ENCODE measurements at places on chromosomes 13 and 19. TPM values are rescaled to one million over a fixed set of nuclear protein-coding genes. Genes with fewer than 3 reads are reported as not detected.

Gene STAP2
- 97.3 TPM for total RNA-seq

Gene PCDH20
- 0.16 TPM for total RNA-seq

Gene SCAF1
- 31.0 TPM for total RNA-seq

Gene GSX1
- total RNA-seq: not detected

Gene TSPAN16
- total RNA-seq: not detected

Gene KCNRG
- 0.68 TPM for total RNA-seq

Gene PGLYRP2
- total RNA-seq: not detected

Gene MATK
- total RNA-seq: 0.24 TPM

Gene PRX
- 0.80 TPM for total RNA-seq

Gene LILRA5
- total RNA-seq: 0.64 TPM

Gene TRPM4
- 12.1 TPM for total RNA-seq

Gene CXCL17
- total RNA-seq: 38.6 TPM

Gene NLRP7
- not detected for total RNA-seq

Gene TUBA3C
- not detected for total RNA-seq

Gene NLRP5
- total RNA-seq: not detected

Data from esophagus mucosa (tissue), 1 donor.